Stimulated activated CD8-positive, alpha-beta memory T cell treated with anti-CD3 and anti-CD28 coated beads, Interleukin-2, amount 100 ng/mL, for 48 hours (primary cell): ENCODE measurements at places on chromosomes 4 and X.

DNA sequence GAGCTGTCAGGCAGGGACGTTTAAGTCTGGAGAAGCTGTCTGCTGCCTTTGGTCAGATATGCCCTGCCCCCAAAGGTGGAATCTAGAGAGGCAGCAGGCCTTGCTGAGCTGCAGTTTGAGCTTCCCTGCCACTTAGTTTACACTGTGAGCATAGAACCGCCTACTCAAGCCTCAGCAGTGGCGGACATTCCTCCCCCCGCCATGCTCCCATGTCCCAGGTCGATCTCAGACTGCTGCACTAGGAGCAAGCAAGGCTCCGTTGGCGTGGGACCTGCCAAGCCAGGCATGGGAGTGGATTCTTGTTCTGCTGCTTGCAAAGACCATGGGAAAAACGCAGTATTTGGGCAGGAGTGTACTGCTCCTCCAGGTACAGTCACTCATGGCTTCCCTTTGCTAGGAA is 24.3 kb downstream of the PLK4 start:
- no peak for DNase-seq

- DNase-seq, result no peak
These were observed at the start of gene GDPD2 for GRCh38 chrX:70422851-70423341. GDPD2 (plus strand) TSS chrX:70423314; CDS start chrX:70424985, 1,671 bp downstream.

GRCh38 chr4:100189820-100190642 is at the start of gene DDIT4L:
DDIT4L (minus strand) TSS chr4:100190468; CDS start chr4:100189983, 485 bp downstream.
- no peak for DNase-seq

DNA sequence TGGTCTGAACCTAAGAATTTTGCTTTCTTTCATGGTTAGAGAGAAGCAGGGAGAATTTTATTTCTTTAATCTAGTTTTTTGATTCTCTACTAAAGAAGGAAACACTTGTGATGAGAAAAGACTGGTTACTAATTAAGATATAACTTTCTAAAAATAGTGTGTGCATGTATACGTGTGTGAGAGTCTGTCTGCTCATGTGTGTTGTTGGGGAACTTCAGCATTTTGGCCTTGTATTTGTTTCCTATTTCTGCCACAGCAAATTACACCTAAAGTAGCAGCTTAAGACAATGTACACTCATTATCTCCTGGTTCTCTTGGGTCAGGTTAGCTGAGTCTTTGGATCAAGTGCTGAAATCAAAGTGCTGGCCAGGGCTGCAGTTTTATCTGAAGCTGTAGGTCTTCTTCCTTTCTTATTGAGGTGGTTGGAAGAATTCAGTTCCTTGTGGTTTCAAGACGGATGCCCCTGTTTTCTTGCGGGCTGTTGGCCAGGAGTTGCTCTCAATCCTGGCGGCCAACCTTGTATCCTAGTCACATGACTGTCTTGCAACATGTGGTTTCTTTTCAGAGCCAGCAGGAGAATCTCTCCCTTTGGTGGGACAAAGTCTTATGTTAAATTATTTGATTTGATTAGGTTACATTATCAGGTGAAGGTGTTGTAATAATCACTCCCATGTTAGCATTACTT is 188.4 kb upstream of the CLNK start:
- no peak for DNase-seq

DNA sequence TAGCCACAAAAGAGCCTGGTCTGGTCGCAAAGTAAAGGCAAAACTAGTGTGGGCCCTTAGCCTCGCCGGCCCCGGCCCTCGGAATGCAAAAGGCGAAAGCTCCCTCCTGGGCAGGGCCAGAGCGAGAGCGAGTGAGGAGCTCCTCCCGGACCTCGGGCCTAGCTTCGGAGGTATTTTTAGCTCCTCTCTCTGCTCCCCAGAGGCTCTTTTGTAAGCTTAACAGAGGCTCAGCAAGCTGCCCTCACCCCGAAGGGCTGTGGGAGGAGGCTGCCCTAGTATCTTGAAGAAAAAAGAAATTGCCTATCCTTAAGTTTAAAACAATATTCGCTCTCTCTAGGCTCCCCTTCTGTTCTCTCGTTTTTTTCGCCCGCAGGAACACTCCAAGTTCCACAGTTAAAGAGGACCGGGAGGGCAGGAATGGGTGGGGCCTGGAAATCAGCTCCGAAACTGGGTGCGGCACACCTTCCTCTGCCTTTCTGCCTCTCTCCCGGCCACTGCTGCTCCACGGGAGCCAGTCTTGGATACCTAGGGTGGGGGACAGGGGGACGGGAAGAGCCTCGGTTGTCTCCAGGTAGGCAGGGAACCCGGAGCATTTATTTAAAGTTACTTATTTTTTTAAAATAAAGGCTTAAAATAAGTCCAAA is 12.1 kb downstream of the HAND2 start:
- DNase-seq, result no peak

DNA sequence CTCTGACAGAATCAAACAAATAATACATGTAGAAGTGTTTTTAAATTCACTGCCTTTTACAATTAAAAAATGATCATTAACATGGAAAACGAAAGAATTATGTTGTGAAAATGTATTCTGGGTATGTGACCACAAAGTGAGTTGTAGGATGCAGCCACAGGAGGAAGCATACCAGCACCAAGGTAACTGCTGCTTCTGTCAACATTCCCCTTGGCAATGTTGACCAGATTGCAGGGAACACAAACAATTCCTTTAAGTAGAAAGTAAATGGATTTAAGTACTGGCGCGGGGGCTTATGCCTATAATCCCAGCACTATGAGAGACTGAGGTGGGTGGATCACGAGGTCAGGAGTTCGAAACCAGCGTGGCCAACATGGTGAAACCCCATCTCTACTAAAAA is 1877.9 kb upstream of the PCDH7 start:
- DNase-seq, result no peak

- no peak for DNase-seq
These were observed 240.0 kb downstream of the FRMPD4 start for GRCh38 chrX:12378253-12378652.

GRCh38 chrX:127708155-127708554 is 344.0 kb downstream of the ACTRT1 start:
- DNase-seq, result no peak
